ENCODE measurements at places on chromosomes 5 and 9.

GRCh38 chr5:97105501-97106215, 36.8 kb downstream of the LIX1 start:
- no peak for DNase-seq

- DNase-seq, result no peak
These were observed 14.4 kb upstream of the SPINK4 start for GRCh38 chr9:33225319-33226147.

GRCh38 chr5:66239034-66239433, 94.9 kb downstream of the SREK1 start:
- no peak for DNase-seq

DNA sequence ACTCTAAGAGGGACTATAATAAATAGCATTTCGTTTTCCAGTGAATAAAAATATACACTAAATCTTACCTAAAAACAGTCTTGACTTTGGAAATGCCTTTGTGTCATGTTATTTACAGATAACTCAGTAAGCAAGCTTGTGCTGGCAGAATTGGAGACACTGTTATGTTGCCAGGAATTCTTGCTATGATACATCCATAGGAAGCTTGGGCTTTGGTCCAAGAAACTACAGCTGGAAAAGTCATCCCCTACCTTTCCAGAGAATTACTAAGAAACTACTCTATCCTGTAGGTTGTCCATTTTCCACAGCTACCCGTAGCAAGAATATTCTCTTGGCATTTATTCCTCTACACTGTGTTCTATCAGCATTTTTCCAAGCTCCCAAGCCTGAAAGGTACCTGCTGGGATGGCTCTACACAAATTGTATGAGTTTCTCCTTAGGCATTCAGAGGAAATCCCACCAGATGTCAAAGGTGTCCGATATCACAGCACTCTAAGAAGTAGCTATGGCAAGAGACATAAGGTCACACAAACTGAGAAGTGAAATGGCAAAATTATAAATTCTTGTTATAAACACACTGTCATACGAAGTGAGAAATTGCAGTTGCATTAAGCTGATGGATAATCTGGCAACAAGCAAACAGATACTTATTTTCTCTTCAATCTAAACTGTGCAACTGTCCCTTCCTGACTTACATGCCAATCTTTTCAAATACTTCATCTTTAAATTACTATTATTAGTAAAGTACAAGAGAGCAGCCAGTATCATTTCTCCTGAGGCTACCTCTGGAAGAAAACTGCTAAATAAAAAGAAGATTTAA, 68.5 kb downstream of the MCTP1 start:
- DNase-seq, result no peak

DNA sequence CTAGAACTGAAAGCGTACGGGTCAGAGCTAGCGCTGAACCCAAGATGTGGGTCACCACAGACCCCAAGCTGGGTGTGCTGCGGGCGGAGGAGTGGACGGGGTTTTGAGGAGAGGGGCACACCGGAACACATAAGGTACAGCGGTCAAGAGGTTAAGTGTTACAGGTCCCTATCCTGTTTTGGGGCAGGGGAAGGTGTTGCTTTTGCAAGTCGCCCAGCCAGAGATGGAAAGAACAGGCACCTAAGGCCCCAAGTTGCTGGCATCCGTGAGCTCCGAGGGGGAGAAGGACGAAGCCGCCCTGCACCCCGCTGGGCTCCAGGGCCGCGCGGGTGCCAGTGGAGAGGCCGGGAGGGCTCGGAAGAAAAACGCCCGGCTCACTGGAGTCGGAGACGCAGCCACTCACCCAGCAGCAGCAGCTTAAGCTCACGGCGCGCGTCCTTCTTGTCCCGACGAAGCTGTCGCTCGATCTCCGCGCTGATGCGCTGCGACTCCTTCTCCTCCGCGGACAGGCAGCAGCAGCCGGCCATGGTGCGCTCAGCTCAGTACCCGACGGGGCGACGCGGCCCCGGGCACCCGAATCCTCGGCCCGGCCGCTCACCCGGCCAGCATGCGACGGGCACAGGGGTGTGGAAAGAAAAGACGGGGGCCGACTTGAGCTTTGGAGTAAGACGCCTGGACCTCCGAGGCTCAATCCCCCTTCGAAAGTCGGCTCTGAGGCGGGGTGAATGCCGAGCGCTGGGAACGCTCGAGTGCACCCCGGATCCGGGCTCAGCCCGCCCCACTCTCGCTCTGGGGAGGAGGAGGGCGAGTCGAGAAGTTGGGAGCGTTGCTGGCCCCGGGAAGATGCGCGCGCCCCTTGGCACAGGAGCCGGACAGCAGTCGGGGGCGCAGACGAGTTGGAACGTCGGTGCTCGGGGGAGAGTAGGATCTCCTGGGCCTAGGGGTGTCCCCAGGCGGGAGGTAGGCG, 572 bp downstream of the GNA14 start:
- DNase-seq, result no peak
